Stimulated activated CD8-positive, alpha-beta memory T cell treated with anti-CD3 and anti-CD28 coated beads, Interleukin-4, amount 100 ng/mL, for 4 hours (primary cell): ENCODE measurements at places on chromosomes 13 and 19.

DNA sequence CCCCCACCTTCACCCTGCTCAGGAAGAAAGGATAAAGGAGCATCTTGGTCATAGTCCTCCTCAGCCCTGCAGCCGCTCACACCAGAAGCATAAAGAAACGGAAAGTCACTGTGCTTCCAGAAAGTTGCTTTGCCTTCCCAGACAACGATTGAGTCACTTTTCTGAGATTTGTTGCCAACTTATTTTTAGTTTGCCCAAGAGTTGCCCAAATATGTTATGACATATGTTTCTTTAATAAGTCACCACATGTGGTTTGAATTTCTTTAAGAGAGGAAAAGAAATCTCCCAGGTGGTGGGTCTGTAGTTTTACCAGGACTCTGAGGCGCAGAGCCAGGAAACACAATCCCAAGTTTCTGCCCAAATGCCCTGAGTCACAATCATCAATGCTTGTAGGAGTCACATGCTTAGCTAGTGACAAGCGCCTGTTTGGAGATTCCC is 63.4 kb upstream of the LRCH1 start:
- no peak for DNase-seq

- no peak for DNase-seq
Measured at GRCh38 chr19:31715249-31715945, 366.2 kb upstream of the TSHZ3 start.

- DNase-seq: no peak
Measured at GRCh38 chr13:36101157-36101556, 30.0 kb downstream of the DCLK1 start.

- DNase-seq: no peak
Measured at GRCh38 chr13:20993661-20994440, 67.5 kb downstream of the LATS2 start.

- no peak for DNase-seq
Measured at GRCh38 chr13:113835461-113836270, 28.2 kb downstream of the GAS6 start.

GRCh38 chr19:41903193-41903953 is 20.4 kb downstream of the ARHGEF1 start:
- DNase-seq: no peak

GRCh38 chr19:18735324-18735723 is 51.8 kb downstream of the CRTC1 start:
- no peak for DNase-seq

- DNase-seq: no peak
Measured at GRCh38 chr19:46299695-46300094, 2.9 kb downstream of the HIF3A start.

- DNase-seq: no peak
Measured at GRCh38 chr19:50496189-50497021, 14.6 kb downstream of the JOSD2 start.

DNA sequence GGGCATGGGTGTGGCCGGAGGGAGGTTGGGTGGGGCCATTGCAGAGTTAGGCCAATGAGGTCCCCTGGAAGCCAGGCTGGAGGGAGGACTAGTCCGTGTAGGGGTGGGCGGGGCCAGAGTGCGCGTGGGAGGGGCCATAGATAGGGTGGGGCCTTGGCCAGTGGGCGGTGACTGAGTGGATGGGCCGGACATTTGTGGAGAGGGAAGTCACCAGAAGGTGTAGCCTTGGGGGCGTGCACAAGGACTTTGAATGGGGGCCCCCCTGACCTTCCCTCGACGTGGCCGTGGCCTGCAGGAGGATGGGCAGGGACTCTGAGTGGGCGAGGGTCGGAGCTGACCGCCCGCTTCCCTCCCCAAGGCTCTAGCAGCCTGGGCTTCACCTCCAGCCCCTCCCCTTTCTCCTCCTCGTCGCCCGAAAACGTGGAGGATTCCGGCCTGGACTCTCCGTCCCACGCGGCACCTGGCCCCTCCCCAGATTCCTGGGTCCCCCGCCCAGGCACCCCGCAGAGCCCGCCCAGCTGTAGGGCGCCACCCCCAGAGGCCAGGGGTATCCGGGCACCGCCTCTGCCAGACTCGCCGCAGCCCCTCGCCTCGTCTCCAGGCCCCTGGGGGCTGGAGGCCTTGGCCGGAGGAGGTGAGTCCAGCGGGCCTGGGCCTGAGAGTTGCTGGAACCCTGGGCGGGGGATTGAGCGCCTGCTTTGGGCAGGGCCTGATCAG is 16.5 kb upstream of the B3GNT3 start:
- DNase-seq: no peak

- no peak for DNase-seq
Measured at GRCh38 chr13:40539576-40540327, 126.7 kb downstream of the FOXO1 start.

GRCh38 chr13:24680258-24680920 is at the start of gene ATP12A:
TSS of gene ATP12A (plus strand) at chr13:24680408. CDS start at chr13:24680744, 336 bp downstream.
- no peak for DNase-seq

DNA sequence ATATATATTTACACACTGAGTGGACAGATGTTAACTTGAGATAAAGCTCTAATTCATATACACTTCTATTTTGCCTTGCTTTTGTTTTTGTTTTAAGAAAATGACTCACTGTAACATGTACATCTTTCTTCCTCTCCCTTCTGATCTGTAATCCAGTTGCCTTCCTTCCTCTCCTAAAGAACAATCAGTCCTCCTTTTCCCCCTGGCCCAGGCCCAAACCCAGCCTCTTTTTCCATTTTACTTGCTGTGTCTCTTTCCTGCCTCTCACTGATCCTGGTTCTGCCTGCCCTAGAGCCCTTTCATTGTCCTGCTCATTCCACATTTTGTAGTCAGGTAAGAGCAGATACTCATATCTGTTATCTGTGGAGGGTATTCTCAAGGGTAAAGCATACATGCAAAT is 50.8 kb downstream of the ZAR1L start:
- DNase-seq: no peak

DNA sequence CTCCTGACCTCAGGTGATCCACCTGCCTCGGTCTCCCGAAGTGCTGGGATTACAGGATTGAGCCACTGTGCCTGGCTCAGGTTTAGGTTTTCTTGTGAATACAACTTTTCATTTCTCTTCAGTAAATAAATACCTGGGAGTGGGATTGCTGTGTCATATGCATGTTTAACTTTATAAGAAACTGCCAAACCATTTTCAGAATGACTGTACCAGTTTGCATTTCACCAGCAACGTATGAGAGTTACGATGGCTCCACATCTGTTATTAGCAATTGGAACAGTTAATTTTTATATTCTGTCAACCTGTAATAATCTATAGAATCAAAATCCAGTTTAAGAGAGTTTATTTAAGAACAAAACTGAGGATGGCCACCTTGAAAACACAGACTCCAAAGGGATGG is 52.2 kb downstream of the TEX26 start:
- no peak for DNase-seq
